Motor neuron (in vitro differentiated cells): ENCODE measurements at places on chromosomes 5 and 9.
A peak's percentile ranks its signal among the peaks of the same experiment; 100 is the strongest.

DNA sequence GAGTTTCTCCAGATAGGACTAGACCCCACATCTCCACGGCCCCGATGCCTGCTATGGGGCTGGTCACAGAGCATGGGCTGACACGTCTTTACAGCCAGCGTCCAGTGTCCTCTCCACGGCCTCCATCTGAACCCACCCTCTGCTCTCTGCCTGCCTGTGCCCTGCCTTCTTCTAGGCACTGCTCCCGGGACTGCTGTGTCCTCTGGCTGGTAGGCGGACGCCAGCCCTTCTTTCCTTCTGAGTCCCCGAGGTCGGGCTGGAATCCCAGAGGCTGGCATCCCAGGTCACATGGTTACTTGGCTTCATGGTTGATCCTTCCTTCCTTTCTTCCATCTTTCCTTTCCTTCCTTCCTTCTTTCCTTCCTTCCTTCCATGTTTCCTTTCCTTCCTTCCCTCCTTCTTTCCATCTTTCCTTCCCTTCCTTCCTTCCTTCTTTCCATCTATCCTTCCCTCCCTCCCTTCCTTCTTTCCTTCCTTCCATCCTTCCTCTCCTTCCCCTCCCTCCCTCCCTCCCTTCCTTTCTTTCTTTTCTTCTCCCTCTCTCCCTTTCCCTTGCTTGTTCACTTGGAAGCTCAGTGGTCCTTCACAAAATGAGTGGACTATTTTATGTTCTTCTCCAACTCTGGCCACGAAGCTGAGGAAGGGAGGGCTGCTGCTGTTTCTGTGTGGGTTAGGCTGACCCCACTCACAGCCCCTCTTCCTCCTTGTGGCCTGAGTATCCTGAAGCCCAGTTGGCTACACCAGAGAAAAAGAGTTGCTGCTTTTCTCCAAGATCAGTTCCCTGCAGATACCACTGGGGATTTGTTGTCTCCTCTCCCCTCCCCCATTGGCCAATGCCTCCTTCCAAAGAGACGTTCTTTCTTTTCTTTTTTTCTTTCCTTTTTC lies 66.8 kb upstream of the NEURL1B start:
- no peak for ATAC-seq

- ATAC-seq: no peak
Measured at GRCh38 chr5:119271758-119272730, 83.8 kb upstream of the TNFAIP8 start.

DNA sequence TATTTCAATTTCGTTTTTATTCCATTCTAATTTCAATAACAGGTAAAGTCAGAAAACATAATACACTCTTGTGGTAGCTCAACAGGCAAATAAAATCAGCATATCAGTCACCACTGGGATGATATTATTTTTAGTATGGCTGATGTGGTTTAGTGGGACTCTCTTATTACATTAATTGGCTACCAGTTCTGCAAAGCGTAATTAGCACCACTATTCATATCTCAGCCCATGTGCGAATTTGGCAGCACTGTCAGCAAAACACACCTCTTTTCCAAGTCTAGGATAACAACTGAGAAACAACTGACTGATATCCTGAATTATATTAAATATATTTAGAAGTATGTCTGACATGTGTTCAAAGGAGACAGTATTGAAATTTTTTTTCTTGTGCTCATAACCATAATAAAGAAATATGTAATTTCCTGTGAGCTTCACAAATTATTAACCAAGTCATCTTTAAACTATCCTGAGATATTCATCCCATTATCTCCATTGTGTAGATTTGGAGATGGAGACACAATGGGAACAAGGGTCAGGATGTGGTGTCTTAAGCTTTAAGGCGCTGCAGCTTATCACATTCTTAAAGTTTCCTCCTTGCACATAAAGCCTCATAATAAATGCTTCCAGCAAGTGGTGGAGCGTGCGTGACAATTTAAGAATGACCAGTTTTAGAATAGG lies 212.4 kb downstream of the TLE1 start:
- no peak for ATAC-seq

- ATAC-seq: no peak
Measured at GRCh38 chr5:21070858-21071257, 1082.9 kb upstream of the CDH18 start.

DNA sequence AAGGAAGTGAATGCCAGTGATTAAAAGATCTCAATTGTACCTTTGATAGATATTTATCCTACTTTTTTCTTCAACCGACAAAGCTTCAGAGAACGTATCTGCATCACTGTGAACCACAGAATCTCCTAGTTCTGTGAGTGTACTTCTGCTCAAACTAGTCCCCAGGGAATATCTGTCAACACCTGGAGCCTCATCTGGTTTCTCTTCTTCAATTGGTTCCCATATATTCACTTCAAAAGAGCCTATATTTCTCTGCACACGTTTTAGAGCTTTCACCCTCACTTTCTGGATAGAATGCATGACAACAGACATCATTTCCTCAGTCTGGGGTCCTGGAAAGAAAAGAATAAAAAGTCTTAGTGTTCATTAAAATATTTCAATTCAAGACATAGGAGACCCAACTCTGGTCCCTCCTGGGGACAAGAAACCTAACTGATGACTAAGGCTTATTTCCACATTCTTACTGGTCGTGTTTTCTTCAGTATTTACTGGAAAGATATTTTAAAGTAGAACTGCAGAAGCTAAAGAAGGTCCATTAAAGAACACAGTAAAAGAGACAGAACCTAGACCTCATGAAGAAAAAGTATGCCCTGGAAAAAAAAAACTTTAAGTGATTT lies 64.3 kb downstream of the CPLANE1 start:
- ATAC-seq: no peak

DNA sequence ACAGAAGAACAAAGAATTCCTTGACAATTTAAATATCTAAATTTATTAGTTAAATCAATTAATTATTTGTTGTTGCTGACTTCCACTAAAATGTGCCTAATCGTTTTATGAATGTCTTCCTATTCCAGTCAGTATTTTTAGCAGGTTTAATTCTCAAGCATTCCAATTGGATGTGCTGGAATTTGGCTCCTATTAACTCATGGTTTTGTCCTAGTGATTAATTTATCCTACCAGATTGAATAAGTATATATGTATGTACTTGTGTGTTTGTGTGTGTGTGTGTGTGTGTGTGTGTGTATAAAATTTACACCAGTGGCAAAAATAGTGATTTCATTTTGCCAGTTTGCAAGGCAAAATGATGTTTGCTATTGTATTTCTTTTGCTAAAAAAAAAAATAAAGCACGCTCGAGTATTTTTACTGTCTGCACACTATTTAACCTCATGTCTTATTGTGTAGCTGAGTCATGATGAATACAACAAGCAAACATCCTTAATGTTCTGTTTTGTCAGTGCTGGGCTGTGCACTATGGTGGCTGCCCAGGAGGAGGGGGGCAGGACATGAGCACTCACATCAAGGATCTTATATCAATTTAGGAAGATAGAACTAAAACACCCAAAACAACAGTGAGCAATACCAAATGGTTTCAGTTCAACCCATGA lies 375.5 kb downstream of the PDE4D start:
- peak; percentile 59 for ATAC-seq
